ENCODE measurements at places on chromosomes 11 and 22.

- no peak for DNase-seq
Measured at GRCh38 chr11:1012740-1013630, 23.5 kb downstream of the MUC6 start.

GRCh38 chr11:77278595-77279506 is 22.6 kb downstream of the GDPD4 start:
- no peak for DNase-seq

DNA sequence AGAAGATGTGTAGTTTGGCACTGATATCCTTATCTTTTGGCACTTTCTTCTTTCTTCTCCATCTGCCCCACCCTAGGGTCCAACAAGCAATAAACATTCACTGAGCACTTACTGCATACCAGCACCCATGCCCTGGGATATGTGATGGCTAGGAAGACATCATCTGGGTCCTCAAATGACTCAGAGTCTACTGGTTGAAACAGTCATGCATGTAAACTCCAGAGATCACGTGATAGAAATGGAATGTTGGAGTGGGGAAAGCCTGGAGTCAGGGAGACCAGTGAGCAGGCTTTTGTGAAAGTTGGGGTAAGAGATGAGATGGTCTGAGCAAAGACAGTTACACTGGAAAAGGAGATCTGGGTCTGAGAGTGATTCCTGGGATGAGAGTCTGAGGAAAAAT is 724.9 kb upstream of the TENM4 start:
- DNase-seq = no peak

- DNase-seq = peak; percentile 65
Measured at GRCh38 chr11:65559951-65560537, 1.9 kb upstream of the LTBP3 start.

DNA sequence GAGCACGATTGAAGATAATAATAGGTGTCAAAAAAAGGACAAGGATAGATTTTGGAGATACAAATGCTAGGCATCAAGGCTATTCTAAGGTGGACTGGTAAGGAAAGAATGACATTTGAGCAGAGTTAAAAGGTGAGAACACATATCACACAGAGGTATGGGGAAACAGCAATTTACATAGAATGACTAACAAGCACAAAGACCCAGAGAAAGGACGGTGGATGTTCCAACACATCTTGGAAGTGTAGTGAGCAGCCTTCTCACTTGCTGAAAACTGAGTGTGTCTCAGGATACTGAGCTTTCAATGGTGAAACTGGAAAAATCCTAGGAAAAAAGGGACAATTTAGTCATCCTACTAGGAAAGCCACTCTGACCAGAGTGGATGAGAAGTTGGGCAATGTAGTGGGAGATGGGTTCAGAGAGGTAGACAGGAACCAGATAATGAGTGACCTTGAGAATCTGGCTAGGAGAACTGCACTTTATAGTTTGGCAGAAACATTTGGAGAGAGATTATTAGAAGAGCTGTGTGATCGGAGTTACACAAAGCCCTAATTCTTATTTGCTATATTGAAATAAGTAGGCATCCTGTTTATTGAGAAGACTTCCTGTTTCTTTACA is 706.0 kb downstream of the KCNA4 start:
- no peak for DNase-seq

GRCh38 chr11:117072517-117073461 is 25.4 kb downstream of the SIK3 start:
- peak; percentile 63 for DNase-seq

GRCh38 chr11:13160346-13160745 is 117.2 kb upstream of the BMAL1 start:
- no peak for DNase-seq
